Pericardium fibroblast (primary cell): ENCODE measurements at places on chromosomes 6 and 20. TPM values are rescaled to one million over a fixed set of nuclear protein-coding genes. Genes with fewer than 3 reads are reported as not detected.

MEP1A gene
- total RNA-seq = not detected in 2 replicates

EMILIN3 gene
- total RNA-seq = 0.09 and 1.2 TPM in 2 replicates

ECT2L gene
- total RNA-seq = not detected in 2 replicates

DUSP15 gene
- 0.09 and 0.70 TPM in 2 replicates for total RNA-seq

PRKN gene
- total RNA-seq = 0.68 and 1.8 TPM in 2 replicates

CGAS gene
- 2.7 and 2.8 TPM in 2 replicates for total RNA-seq

GABRR1 gene
- total RNA-seq = not detected in 2 replicates

OLIG3 gene
- not detected in 2 replicates for total RNA-seq

BNIP5 gene
- total RNA-seq = not detected in 2 replicates

PPP1R3D gene
- 5.1 and 6.0 TPM in 2 replicates for total RNA-seq

HRH3 gene
- not detected in 2 replicates for total RNA-seq

SYCP2L gene
- total RNA-seq = not detected in 2 replicates

AVP gene
- not detected in 2 replicates for total RNA-seq

DDO gene
- 1.3 TPM in 1 of 2 replicates, not detected in the other for total RNA-seq

SPATS1 gene
- not detected in 2 replicates for total RNA-seq

OPRM1 gene
- not detected in 2 replicates for total RNA-seq

TREM1 gene
- not detected in 2 replicates for total RNA-seq

ALDH8A1 gene
- total RNA-seq = 0.09 TPM in 1 of 2 replicates, not detected in the other

MUC22 gene
- total RNA-seq = not detected in 2 replicates

ZNF334 gene
- total RNA-seq = 2.0 and 5.4 TPM in 2 replicates

GINS1 gene
- 1.4 and 2.3 TPM in 2 replicates for total RNA-seq

INSM1 gene
- not detected in 2 replicates for total RNA-seq

NR2E1 gene
- not detected in 2 replicates for total RNA-seq

OR2H1 gene
- not detected in 2 replicates for total RNA-seq

RAD21L1 gene
- not detected in 2 replicates for total RNA-seq

JAG1 gene
- total RNA-seq = 18.6 and 54.8 TPM in 2 replicates

SLC24A3 gene
- total RNA-seq = 1.5 TPM in 1 of 2 replicates, not detected in the other

SMPDL3A gene
- total RNA-seq = 14.3 and 16.8 TPM in 2 replicates

PPIL6 gene
- 0.94 and 5.3 TPM in 2 replicates for total RNA-seq

RGL2 gene
- 20.2 and 22.2 TPM in 2 replicates for total RNA-seq

KIAA0408 gene
- total RNA-seq = 1.4 and 1.9 TPM in 2 replicates

ZNF512B gene
- 14.5 and 15.2 TPM in 2 replicates for total RNA-seq

CDSN gene
- not detected in 2 replicates for total RNA-seq

MACROD2 gene
- 0.12 TPM in 1 of 2 replicates, not detected in the other for total RNA-seq

CST2 gene
- not detected in 2 replicates for total RNA-seq

PERP gene
- total RNA-seq = 18.8 and 20.2 TPM in 2 replicates

ULBP1 gene
- total RNA-seq = 2.0 and 2.1 TPM in 2 replicates

LTA gene
- not detected in 2 replicates for total RNA-seq

ADGRG6 gene
- 12.1 and 17.6 TPM in 2 replicates for total RNA-seq

GNRH2 gene
- not detected in 2 replicates for total RNA-seq

WFDC5 gene
- not detected in 2 replicates for total RNA-seq

OR11A1 gene
- not detected in 2 replicates for total RNA-seq

ANKRD66 gene
- not detected in 2 replicates for total RNA-seq

CARMIL1 gene
- 12.1 and 35.5 TPM in 2 replicates for total RNA-seq

TRIM31 gene
- not detected in 2 replicates for total RNA-seq

GHRH gene
- total RNA-seq = not detected in 2 replicates

RAET1E gene
- total RNA-seq = 0.23 TPM in 1 of 2 replicates, not detected in the other

FABP7 gene
- not detected in 2 replicates for total RNA-seq

DPPA5 gene
- not detected in 2 replicates for total RNA-seq
